A549 treated with CORT108297 at 1 μM for 4 hours (cell line): ENCODE measurements at places on chromosomes 7 and 10. TPM values are rescaled to one million over a fixed set of nuclear protein-coding genes. Genes with fewer than 3 reads are reported as not detected.

Gene CACNB2
- 0.05 TPM in 1 of 5 replicates, not detected in the others for total RNA-seq

Gene HMX2
- 0.08 to 0.14 TPM (median 0.11 TPM) in 4 of 5 replicates, not detected in the other for total RNA-seq

Gene NACAD
- 0.14 to 0.35 TPM (median 0.18 TPM) in 5 replicates for total RNA-seq

Gene FAM25A
- 0.56 TPM in 1 of 5 replicates, not detected in the others for total RNA-seq

Gene KIAA1217
- 2.0 to 2.7 TPM (median 2.4 TPM) in 5 replicates for total RNA-seq

Gene SPDYE2
- not detected in 5 replicates for total RNA-seq

Gene AQP1
- 0.36 to 0.55 TPM (median 0.42 TPM) in 5 replicates for total RNA-seq

Gene THSD7A
- total RNA-seq = 1.5 to 2.6 TPM (median 2.3 TPM) in 5 replicates

Gene HOGA1
- 0.76 to 1.8 TPM (median 1.1 TPM) in 5 replicates for total RNA-seq

Gene CFAP46
- 1.0 to 1.9 TPM (median 1.5 TPM) in 5 replicates for total RNA-seq

Gene TEX47
- not detected in 5 replicates for total RNA-seq

Gene GDF10
- total RNA-seq = 0.06 to 0.14 TPM (median 0.09 TPM) in 5 replicates

Gene PURB
- total RNA-seq = 10.5 to 12.4 TPM (median 11.1 TPM) in 5 replicates

Gene PRF1
- not detected in 5 replicates for total RNA-seq

Gene NOS3
- total RNA-seq = 0.22 to 0.65 TPM (median 0.42 TPM) in 5 replicates

Gene RBP4
- 5.0 to 10.3 TPM (median 8.8 TPM) in 5 replicates for total RNA-seq

Gene BLNK
- not detected in 5 replicates for total RNA-seq

Gene PPP1R9A
- 3.1 to 4.9 TPM (median 4.0 TPM) in 5 replicates for total RNA-seq

Gene AGR3
- 0.27 TPM in 1 of 5 replicates, not detected in the others for total RNA-seq

Gene ZPBP
- total RNA-seq = not detected in 5 replicates

Gene HOXA1
- 2.5 to 4.0 TPM (median 3.5 TPM) in 5 replicates for total RNA-seq

Gene TMEM229A
- total RNA-seq = not detected in 5 replicates
